ENCODE measurements at places on chromosomes 3 and 15.
A peak's percentile ranks its signal among the peaks of the same experiment; 100 is the strongest.

- no peak for DNase-seq
Observed at GRCh38 chr15:38187630-38188313, 64.9 kb upstream of the SPRED1 start.

- no peak for DNase-seq
Observed at GRCh38 chr3:178507507-178508442, 28.5 kb upstream of the KCNMB2 start.

DNA sequence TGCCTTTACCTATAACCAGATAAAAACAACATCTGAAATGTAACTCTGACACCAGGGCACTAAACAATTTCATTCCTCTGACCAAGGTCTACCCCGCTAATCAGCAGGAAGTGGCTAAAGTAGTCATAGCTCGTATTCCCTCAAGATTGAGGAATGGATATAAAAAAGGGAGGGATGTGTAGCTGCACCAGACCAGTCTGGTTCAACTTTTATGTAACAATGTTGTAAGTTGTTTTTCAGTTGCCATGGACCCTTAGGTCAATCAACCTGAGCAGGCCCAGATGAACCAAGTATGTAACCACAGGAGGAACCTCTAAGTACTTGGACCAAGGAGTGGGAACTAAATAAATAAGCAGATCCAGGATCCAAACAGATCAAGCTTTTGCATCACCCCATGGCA is 28.4 kb upstream of the IFT57 start:
- DNase-seq = no peak

GRCh38 chr3:137081711-137082110 is 123.9 kb downstream of the IL20RB start:
- DNase-seq = no peak

DNA sequence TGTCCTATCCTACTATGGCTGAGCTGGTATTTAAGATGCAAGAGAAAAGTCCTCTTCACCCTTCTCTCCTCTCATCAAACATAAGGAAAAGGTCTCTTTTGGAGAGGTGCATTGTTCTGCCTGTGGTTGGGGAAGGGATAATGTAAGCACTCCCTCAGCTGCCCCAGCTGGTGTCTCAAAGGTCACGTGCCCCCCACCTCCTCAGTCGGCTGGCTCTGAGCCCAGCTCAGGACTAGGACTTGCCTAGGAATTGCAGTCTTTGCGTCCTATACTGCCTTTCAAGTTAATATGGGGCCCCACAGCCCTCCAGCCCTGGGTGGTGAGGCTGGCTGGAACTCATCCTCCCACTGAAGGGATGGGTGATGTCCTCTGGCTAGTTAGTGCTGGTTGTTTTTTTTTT is 29.7 kb downstream of the OR4F15 start:
- no peak for DNase-seq

DNA sequence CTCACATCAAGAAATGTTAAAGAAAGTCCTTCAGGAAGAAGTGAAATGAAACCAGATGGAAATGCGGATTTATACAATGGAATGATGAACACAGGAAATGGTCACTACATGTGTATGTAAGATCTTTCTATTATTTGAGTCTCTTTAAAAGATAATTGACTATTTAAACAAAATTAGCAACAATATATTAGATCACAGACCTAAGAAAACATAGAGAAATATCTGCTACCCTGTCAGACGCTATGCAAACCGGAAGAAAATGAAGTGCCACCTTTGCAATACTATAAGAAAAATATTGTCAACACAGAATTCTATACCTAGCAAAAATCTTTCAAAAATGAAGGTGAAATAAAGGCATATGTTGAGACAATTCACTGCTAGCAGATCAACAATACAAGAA is 17.2 kb downstream of the RAB6B start:
- DNase-seq = no peak

GRCh38 chr3:113055201-113055600 is 64.4 kb downstream of the GTPBP8 start:
- DNase-seq = no peak

- DNase-seq = no peak
Observed at GRCh38 chr3:57910990-57911389, 97.2 kb upstream of the FLNB start.

DNA sequence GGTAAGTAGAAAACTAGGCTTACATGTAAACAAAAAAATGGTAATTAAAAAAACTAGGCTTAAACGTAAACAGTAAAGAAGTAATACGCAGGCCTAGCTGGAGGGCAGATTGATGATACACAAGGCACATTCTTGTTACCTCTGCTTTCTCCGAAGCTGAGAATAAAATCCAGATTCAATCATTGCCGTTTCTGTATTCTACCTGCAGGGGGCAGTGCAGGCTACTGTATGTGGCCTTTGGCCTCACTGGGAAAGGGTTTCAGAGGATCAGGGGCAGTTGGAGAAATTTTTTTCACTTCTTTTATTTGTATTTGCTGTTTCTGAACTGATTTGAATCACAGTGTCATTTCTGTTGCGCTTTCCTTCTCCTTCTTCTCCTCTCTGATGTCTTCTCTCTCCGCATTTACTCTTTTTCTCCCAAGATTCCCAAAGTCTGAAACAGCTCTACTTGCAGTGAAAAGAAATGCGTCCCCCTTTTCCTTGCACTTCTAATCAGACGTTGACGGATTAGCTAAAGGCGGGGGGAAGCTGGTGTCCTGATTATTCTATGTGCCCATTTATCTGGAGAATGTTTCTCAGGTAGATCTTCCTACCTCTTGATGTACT is 67.1 kb upstream of the MCTP2 start:
- DNase-seq = peak; percentile 24

DNA sequence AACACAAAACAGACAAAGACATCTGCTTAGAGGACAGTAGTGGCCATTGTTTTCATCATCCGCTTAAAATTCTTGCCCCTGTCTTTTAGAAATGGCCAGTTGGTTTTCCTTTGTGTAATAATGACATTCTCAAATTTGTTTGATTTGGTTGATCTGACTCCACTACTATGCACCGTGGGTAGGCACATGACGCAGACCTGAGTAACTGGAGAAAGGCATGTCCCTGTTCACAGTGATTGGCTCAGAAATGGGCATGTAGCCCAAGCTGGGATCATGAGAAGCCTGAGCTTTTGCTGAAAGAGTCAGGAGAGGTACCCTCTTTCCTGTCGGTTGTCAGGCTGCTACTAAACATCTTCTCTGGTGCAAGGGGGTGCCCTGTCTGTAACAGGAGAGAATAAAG is 36.6 kb upstream of the MAGI1 start:
- DNase-seq = no peak

DNA sequence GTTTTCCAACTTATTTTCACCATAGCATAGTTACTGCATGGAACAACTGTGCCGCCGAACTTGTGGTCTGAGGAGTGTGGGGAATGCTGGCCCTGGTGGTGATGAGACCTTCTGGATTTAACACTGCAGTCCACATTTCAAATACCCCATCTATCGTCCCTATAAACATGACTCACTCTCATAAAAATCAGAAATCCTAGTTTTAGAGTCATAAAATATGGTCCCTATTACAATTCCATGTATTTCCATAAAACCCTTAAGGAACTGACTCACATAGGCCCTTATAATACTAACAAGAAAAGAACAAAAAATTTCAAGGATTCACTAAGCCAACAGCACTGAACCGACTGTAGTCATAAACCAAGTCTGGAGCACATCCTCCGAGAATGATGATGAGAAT is 147.2 kb downstream of the FOXP1 start:
- DNase-seq = no peak

DNA sequence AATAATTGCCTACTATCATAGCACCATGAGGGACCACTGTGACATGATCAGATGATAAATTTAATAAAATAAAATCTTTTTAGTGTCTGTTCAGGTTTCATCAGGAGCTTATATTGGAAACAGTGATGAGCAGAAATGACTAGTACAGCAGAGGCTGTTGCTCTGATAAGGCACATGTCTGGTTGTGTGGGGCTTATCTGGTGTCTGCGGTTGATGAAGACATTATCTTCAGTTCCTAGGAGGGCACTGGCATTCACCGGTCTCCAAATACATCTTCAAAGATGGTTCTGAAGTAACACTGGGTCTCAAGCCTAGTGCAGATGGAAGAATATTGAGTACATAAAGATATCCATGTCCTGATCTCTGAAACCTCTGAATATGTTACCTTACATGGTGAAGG is 125.3 kb downstream of the SUCNR1 start:
- no peak for DNase-seq

DNA sequence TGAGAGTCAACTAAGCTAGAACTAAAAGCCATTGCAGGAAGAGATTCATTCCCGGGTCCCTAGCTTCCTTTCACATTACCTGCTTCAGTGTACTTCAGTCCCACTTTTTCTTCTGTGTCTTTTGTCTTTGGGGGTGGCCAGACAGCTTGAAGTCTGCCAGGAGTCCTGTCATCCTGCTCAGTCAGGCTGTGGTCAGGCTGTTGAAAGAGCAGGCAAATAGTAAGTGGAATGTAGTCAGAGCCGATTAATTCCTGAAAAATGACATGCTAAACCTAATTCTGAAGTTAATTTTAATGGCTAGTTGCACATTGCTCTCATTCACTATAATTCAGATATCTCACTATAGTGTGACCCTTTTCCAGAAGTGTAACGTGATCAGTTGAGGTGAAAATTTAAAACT is 129.6 kb downstream of the FMN1 start:
- no peak for DNase-seq

GRCh38 chr3:185153171-185153771 is 411 bp upstream of the C3orf70 start:
- DNase-seq = no peak

DNA sequence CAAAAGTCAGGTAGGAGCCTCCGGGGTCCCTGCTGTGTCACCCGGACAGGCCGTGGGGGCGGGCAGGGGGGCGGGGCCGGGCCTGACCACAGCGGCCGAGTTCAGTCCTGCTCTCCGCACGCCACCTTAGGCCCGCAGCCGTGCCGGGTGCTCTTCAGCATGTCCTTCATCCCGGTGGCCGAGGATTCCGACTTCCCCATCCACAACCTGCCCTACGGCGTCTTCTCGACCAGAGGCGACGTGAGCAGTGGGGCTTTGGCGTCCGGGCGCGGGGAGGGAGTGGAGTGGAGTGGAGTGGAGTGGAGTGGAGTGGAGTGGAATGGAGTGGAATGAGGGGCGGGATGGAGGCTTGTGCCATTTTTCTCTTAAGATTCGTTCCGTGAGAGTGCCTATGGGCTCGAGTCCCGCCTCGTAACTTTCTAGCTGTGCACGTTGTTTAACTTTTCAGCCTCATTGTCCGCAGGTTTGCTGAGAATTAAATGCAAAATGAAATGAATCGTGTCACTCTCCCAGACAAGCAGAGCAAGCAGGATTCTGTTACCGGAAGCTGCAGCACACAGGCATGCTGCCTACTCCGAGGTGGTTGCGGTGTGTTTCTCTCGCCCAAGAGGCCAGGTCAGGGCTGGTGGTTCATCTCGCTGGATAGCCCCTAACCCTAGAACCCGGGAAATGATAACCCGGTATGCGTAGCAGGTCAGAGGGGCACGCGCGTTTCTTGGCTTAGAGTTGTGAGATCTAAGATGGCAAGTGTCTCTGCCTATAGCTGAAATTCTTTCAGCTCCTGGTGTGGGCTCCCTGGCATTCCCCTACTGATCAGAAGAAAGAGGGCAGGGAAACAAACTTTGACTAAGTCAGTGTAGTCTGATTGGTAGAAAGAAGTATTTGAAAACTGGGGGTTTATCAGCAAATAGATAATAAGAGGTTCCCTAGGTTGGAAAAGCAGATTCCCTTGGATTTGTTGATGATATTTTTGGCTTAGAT is at the start of gene FAH:
Gene FAH, plus strand, starts transcription at position 104 of the 981 bp plus-strand sequence. Its CDS starts 56 bp downstream, at position 160.
- DNase-seq = peak; percentile 24

DNA sequence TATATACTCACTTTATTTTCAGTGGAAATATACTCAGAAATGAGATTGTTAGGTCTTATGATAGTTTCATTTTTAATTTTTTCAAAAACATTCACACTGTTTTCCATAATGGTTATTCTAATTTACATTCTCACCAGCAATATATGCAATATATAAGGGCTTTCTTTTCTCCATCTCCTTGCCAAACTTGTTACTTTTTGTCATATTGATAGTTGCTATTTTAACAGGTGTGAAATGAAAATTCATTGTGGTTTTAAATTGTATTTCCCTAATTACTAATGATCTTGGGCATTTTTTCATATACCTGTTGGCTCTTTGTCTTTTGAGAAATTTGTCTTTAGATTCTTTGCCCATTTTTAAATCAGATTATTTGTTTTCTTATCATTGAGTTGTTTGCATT is 325.2 kb downstream of the DIPK2A start:
- no peak for DNase-seq

- DNase-seq = no peak
Observed at GRCh38 chr3:58218904-58219303, 8.1 kb upstream of the DNASE1L3 start.

- DNase-seq = no peak
Observed at GRCh38 chr3:197499427-197499826, 56.3 kb downstream of the BDH1 start.

- no peak for DNase-seq
Observed at GRCh38 chr15:64905941-64906340, 5.8 kb upstream of the ANKDD1A start.

GRCh38 chr3:156368189-156368588 is 186.7 kb downstream of the SSR3 start:
- no peak for DNase-seq

DNA sequence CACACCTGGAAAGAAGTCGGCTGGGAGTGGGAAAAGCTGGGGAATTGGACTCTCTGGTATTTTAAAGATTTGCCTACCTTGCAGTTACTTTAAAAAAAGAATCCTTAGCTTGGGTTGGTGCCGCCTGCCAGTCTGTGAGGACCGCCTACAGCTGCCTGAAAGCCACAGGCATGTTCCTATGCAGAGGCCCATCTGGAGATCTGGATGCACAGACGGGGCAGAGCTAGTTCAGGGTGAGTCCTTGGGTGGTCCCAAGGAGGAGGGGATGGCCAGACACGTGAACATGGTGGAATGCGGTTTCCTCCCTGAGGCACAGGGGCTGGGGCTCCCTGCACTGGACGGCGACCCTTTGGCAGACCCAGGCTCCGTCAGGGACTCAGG is 113.2 kb upstream of the IQSEC1 start:
- no peak for DNase-seq

GRCh38 chr15:39230908-39231285 is 350.0 kb upstream of the THBS1 start:
- no peak for DNase-seq

GRCh38 chr15:34815836-34816235 is 20.5 kb upstream of the ACTC1 start:
- DNase-seq = no peak

- no peak for DNase-seq
Observed at GRCh38 chr3:99167071-99167470, 265.6 kb upstream of the DCBLD2 start.

DNA sequence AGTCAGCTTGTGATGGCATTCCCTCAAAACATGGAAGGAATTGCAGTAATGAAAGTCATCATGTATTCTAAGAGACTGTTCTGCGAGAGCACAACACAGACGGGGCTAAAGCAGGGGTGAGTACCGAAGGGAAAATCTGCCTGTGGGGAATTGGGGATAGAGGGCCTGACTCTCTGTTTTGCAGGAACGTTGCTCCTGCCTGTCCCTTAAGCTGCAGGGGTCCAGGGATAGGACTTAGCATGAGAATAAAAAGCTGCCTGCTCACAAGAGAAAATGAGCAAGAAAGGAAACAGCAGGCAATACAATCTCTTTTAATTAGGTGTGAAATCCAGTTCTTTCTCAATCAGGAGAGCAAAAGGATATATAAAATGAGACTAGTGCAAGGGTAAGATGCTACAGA is 62.2 kb downstream of the TIGIT start:
- no peak for DNase-seq
